ENCODE measurements at places on chromosomes 11 and 22. TPM values are rescaled to one million over a fixed set of nuclear protein-coding genes. Genes with fewer than 3 reads are reported as not detected.
A peak's percentile ranks its signal among the peaks of the same experiment; 100 is the strongest.

SYT8 gene
- total RNA-seq: not detected

CARNS1 gene
- total RNA-seq: 0.05 TPM

PATE4 gene
- not detected for total RNA-seq

TNNT3 gene
- not detected for total RNA-seq

ACR gene
- not detected for total RNA-seq

MS4A2 gene
- total RNA-seq: not detected

SLC6A5 gene
- not detected for total RNA-seq

CHRM1 gene
- total RNA-seq: not detected

CELF1 gene
- total RNA-seq: 131 TPM

IRAG1 gene
- 38.0 TPM for total RNA-seq

RGL4 gene
- total RNA-seq: not detected

GAL3ST3 gene
- total RNA-seq: not detected

- DNase-seq: no peak
Measured at GRCh38 chr11:48101044-48101733, 115.4 kb upstream of the OR4B1 start.

DNA sequence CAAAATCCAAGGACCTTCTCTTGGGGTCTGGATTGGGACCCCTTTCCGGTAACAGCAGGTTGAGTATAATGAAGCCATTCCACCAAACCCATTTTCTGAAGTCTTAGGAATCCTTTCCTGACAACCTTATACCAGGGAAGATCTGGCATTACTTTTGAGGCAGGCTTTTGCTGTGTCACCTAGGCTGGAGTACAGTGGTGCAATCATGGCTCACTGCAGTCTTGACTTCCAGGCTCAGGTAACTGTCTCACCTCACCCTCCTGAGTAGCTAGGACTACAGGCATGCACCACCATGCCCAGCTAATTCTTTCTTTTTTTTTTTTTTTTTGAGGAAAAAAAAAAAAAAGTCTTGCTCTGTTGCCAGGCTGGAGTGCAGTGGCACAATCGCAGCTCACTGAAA is 55.8 kb upstream of the TREH start:
- no peak for DNase-seq

- peak; percentile 38 for DNase-seq
Measured at GRCh38 chr22:46538814-46539160, 1.4 kb upstream of the CELSR1 start.

DNA sequence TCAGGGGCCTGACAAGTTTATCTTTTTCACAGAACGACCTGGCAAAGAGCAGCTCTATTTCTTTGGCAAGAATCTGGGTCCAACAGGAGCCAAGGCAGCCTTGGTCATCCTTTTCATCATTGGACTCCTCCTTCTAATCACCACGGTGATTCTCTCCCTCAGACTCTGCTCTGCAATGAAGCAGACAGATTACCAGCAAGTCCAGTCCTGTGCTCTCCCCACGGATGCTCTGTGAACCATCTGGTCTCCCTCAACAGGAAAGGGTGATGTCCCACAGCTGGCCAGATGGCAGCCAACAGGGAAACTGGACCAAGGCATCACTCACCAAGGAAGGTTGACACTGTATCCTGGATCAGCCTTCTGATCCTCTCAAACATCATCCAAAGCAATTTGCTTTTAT is 17.0 kb upstream of the PANX1 start:
- DNase-seq: no peak

DNA sequence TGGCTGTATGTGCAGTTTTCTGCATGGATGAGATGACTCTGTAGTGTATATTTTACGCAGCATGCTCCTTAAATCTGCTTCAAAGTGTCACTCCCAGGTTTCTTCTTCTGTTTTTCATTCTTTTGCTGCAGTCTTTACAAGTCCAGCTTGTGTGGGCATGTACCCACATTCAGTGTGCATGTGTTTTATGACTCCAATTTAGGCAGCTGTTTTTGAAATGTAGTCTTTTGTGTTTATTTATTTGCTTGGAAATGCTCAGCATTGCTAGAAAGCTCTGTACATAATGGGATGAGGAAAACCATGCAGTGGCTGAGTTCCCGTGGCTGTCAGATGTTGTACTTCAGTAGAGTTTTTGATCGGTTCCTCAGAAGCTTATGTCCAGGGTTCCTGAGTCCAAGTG is 138.5 kb downstream of the ARHGAP42 start:
- DNase-seq: no peak

- DNase-seq: peak; percentile 56
Measured at GRCh38 chr22:21697880-21698279, 32.1 kb downstream of the PPIL2 start.

- no peak for DNase-seq
Measured at GRCh38 chr22:48376936-48377712, 1450.5 kb downstream of the BRD1 start.

DNA sequence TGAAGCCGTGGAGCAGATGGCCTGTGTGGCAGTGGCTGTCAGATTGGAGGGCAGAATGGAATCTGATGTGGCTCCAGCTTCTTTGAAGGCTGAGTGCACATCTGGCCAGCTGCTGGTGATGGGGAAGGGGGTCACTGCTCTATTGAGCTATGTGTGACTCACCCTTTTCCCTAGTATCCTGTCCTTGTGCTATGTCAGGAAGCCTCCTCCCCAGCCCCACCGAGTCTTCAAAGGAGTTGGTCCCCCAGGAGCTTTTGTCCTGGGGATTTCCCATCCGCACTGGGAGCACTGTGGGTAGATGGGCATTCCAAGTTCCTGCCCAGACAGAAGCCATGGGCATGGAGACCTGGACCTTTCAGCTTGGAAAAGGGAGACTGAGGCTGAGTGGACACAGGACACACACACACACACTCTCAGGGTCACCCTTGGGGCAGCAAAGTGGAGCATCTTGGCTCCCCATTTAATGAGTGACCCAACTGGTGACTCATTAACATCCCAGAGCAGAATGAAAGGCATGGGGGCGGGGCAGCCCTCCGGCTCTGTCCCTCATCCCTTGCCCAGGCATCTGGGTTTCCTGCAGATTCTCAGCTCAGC is 3.3 kb downstream of the SERPINH1 start:
- peak; percentile 82 for DNase-seq

DNA sequence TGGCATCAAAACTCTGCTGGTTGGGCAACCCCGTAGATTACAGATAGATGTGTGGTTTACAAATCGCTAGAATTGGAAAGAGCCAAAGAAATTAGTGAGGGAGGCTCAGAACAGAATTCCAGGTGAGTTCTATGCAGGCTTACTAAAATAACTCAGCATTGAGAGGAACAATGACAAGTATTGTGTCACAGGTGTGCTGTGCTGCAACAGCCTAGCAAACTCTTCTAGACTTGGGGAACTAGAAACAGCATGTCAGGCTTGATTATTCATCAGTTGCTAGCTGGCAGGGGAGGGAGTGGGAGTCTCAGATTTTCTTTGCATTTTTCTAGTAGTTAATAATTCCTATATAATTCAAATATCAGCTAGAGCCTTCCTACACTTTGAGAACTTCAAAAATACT is 26.3 kb upstream of the RASD2 start:
- no peak for DNase-seq

- DNase-seq: no peak
Measured at GRCh38 chr22:49918911-49919881, 762 bp downstream of the CRELD2 start.

GRCh38 chr11:118827118-118827517 is 36.2 kb upstream of the DDX6 start:
- no peak for DNase-seq

DNA sequence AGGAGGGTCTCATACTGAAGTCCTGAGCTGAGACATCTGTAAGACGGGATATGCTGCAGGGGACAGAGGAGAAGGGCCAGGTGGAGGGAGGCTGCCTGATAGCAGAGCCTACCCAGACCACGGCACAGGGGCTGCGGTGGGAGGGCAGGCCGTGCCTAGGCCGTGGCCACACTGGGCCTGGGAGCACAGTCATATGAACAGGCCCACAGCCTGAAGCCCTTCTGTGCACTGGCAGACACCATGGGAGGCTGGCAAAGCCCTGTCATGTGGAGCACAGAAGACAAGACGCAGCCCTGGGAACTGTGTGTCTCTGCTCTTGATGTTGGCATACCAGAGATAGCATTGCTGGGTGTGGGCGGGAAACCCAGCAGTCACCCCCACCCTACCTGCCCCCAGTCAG is 3.3 kb downstream of the SPATA19 start:
- DNase-seq: no peak

DNA sequence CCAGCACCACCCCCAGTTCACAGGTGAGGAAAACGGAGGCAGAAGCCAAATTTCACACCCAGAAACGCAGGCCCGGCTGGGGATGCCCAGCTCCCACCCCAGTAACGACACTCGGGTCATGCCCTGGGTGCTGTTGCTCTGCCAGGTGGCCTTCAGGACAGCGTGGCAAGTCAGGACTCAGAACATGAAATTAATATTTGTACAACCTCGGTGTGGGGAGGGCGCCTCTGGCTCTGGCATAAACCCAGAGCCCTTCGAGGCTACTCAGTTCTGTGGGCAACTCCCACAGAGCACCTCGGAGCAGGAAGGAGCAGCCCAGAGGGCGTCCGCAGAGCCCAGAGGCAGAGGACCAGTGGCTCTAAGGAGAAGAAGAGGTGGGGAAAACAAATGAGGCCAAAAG is 71.6 kb downstream of the CELSR1 start:
- DNase-seq: no peak

GRCh38 chr11:94329501-94329900 is 25.1 kb downstream of the IZUMO1R start:
- no peak for DNase-seq

DNA sequence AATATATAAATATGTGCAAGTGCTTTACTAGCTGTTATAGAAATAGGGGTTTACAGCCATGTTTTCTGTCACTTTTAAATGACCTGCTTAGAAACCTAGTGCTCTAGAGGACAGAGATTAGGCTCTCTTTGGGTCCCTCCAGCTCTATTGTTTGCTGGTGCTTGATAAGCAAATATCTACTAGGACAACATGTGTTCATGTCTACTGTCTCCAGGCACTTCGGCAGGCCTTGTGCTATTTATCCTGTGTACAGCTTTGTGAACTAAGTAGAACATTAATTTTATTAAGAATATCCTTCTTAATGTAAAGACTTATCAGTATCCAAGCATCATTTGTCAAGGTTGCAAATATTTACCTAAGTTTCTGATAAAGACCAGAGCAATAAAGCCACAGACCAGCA is 11.9 kb upstream of the RASSF10 start:
- DNase-seq: no peak

DNA sequence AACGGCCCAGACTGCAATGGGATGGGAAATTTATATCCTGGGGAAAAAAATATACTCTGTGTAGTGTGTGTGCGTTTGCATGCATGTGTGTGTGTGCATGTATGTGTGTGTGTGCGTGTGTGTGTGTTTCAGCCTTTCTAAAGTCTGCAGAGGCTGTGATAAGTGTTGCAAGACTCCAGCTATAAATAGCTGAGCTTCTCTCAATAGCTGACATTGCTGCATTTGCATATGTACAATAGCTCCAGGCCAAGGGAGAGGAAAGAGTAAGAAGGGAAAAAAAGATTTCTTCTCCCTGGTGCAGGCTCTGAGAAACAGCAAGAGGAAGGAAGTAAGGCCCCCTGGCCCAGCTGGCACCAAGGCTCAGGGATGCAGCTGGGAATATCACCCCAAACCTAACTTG is 483.0 kb downstream of the MN1 start:
- DNase-seq: peak; percentile 70

GRCh38 chr22:38201371-38201710 is 453 bp upstream of the MAFF start:
- no peak for DNase-seq

DNA sequence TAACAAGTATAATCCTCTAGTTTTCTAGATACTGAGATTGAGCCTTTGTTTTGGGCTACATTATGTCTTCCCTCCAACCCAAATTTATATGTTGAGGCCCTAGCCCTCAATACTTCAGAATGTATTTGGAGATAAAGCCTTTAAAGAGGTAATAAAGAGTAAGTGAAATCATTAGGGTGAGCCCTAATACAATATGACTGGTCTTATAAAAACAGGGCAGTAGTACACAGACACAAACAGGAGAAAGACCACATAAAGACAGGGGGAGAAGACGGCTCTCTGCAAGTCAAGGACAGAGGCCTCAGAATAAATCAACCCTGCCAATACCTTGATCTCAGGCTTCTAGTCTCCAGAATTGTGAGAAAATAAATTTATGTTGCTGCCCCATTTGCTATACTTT is 6.3 kb downstream of the OR10V1 start:
- DNase-seq: no peak

DNA sequence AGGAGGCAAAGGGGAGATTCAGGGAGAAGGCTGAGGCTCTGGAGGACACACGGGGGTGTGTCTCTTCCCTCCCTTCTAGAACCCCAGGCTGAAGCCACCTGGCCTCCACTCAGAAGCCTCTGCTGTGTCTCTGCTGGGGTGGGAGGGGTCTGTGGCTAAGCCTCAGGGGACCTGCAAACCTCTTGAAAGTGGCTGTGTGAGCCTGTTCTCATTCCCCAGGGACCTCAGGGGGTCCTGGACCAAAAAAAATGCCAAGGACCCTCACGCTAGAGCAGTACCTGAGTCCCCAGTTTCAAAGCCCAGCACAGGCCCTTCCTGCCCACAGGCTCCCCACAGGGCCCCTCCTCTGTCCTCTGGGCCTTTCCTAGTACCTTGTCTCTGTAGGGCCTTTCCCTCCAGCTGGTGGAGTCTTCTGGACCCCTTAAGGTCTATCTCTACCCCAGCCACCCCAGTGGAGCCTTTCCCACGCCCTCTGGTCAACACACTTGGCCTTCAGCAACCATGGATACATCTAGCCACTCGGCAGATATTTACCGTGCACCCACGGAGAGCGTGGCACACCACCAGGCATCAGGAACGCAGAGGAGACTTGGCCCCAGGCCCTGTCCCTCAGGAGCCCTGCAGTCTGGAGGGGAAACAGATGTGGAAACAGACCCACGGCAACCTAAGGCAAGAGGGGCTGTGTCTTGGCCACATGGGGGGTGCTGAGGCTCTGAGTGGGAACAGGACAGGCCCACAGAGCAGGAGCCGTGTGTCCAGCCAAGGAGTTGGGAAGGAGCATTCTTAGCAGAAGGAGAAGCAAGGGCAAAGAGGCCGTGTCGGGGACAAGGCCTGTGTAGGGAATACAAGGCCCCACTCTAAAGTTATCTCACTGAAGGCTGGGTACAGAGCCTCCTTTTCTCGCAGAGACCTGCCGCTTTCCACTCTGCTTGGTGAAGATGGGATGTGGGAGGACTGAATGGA is 18.5 kb downstream of the PLA2G6 start:
- DNase-seq: no peak

DNA sequence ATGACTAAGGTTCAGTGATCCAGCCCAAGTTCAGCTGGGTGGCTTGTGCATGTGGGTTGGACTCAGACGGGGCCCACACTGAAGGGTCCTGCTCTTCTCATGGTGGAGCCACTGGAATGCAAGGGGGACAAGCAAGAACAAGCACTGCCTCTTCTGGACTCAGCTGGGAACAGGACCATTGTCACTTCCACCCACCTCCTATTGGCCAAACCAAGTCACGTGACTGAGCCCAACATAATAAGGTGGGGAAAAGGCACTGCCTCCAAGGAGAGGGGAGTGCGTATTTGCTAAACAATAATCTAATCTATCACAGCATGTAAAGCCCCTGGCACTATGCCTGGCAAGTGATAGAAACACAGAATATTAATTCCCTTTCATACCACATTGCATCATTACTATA is 87.1 kb downstream of the CHST1 start:
- DNase-seq: no peak

GRCh38 chr11:74412321-74412720 is 14.1 kb upstream of the PGM2L1 start:
- no peak for DNase-seq
